HAP-1 (cell line): ENCODE measurements at places on chromosomes 12 and 14.
A peak's percentile ranks its signal among the peaks of the same experiment; 100 is the strongest.

- no peak for DNase-seq
Observed at GRCh38 chr12:20442322-20442721, 74.0 kb downstream of the PDE3A start.

GRCh38 chr14:91390165-91390778, 27.3 kb downstream of the CCDC88C start:
- DNase-seq, result no peak

- DNase-seq, result no peak
Observed at GRCh38 chr12:95205685-95206084, 11.6 kb downstream of the FGD6 start.

DNA sequence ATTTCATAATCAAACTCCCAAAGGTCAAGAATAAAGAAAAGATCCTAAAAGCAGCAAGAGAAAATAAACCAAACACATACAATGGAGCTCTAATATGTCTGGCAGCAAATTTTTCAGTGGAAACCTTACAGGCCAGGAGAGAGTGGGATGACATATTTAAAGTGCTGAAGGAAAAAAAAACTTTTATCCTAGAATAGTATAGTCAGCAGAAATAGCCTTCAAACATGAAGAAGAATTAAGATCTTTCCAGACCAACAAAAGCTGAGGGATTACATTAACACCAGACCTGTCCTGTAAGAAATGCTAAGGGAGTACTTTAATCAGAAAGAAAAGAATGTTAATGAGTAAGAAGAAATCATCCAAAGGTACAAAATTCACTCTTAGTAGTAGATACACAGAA, 215.7 kb upstream of the IGF1 start:
- DNase-seq, result no peak

GRCh38 chr14:77126461-77126990, 15.1 kb downstream of the ZDHHC22 start:
- DNase-seq, result no peak

DNA sequence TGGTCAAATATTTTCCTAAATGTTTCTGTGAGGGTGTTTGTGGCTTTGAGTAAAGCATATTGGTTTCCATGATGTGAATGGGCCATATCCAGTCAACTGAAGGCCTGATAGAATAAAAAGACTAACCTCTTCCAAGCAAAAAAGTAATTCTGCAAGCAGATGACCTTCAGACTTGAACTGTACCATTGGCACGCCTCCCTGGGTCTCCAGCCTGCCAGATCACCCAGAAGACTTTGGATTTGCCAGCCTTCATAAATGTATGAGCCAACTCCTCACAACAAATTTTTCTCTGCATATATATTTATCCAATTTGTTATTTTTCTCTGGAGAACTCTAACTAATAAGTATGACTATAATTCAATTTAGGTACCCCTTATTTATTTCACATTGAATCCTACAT, 190.3 kb downstream of the KIF21A start:
- DNase-seq, result no peak

- DNase-seq, result no peak
Observed at GRCh38 chr14:34180434-34180833, 229.6 kb upstream of the EGLN3 start.

DNA sequence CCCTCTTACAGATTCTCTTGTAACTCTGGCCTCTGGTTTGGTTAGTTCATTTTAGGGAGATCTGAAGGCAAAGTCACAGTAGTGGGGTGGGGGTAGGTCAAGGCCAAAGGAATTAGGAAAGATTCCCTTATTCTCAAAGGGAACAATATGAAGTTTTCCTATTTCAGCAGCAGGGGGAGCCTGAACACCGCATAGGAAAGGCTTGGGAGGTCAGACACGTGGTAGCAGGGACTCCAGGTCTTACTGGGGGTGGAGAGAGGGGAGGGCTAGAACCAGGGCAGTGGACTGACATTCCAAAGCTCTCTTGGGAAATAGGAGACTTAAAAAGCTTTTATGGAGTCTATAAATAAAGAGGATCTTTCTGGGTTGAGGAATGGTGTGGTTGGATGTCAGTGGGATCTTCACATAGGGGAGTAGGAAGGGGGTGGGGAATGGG, 1.3 kb downstream of the ZC3H10 start:
- DNase-seq, result peak; percentile 93

- no peak for DNase-seq
Observed at GRCh38 chr14:35854696-35855270, 28.6 kb downstream of the BRMS1L start.
